ENCODE measurements at places on chromosomes 2 and 18. TPM values are rescaled to one million over a fixed set of nuclear protein-coding genes. Genes with fewer than 3 reads are reported as not detected.

TXNDC2 gene
- 0.21 TPM for total RNA-seq

PIEZO2 gene
- 3.9 TPM for total RNA-seq

SLC9A4 gene
- 23.5 TPM for total RNA-seq

KCNJ13 gene
- total RNA-seq, result 0.60 TPM

FARSB gene
- 34.2 TPM for total RNA-seq

C2orf80 gene
- not detected for total RNA-seq

HTR2B gene
- 0.44 TPM for total RNA-seq

DNA sequence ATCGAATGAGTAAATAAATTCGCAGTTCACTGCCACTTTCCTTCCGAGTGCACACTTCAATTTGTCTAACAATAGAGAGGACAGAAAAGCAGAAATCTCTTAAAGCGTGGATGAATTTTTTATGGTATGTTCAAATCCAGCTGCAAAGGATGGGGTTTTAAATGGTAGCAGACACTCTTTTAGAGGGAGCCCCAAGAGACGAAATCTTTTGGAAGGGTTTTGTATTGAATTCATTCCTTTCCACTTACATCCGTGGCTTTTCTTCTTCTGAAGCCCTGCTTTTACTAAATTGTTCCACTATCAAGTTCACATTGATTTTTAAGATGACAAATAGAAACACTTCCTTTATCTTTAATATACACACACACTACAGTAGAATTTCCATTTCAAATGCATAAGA lies 680.7 kb downstream of the NR4A2 start:
- DNase-seq, result no peak

GRCh38 chr18:62788111-62788510 lies 72.8 kb downstream of the PHLPP1 start:
- DNase-seq, result no peak

DNA sequence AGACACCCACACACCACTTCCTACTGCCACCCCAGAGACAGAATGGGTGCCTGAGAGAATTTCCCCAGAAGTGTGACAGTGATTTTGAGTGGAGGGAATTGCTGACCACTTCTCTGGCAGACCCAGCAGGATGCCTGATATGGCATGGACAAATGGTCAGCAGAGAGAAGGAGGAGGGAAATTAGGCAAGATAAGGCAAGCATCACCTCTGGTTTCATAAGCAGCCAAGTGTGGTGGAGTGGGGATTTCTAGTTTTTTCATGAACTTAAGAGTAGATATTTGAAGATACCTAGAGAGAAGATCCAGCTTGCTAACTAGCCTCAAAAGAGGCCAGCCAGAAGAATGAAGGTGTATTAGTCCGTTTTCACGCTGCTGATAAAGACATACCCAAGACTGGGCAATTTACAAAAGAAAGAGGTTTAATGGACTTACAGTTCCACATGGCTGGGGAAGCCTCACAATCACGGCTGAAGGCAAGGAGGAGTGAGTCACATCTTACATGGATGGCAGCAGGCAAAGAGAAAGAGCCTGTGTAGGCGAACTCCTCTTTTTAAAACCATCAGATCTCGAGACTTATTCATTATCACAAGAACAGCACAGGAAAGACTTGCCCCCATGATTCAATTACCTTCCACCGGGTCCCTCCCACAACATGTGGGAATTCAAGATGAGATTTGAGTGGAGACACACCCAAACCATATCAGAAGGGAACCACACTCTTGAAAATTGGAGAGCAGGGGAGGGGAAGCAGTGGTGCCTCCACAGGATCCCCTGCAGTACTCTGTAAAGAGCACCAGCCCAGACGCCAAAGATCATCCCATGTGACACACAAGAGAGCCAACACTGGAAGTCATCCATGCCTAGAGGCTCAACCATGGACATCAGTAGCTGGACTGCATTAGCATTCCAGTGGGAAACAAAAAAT lies 64.2 kb downstream of the RBM43 start:
- DNase-seq, result no peak

- no peak for DNase-seq
Measured at GRCh38 chr18:730692-731091, 18.3 kb upstream of the ENOSF1 start.

GRCh38 chr2:221517696-221518151 lies 54.4 kb downstream of the EPHA4 start:
- no peak for DNase-seq

GRCh38 chr2:158034198-158034866 lies 67.3 kb upstream of the UPP2 start:
- no peak for DNase-seq

GRCh38 chr2:22281033-22281432 lies 1103.9 kb upstream of the KLHL29 start:
- no peak for DNase-seq

GRCh38 chr2:67945940-67946339 lies 116.9 kb downstream of the C1D start:
- DNase-seq, result no peak

DNA sequence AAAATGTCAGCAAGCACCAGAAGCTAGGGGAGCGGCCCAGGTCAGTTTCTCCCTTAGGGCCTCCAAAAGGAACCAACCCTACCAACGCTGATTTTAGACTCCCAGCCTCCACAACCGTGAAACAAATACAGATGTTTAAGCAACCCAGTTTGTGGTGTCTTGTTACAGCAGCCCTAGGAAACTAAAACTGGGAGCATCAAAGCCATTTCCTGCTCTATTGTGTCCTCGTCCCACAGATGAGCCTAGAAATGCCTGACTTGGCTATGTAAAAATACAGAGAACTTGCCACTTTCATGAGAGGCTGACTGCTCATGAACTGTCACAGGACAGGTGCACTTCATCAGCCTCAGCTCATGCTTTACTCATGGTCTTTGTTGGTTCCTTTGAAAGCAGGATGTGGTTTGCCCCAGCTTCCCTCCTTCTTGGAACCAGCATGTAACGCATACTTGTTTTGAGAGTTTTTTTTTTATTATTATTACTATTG lies 97.6 kb upstream of the SLC39A10 start:
- no peak for DNase-seq

DNA sequence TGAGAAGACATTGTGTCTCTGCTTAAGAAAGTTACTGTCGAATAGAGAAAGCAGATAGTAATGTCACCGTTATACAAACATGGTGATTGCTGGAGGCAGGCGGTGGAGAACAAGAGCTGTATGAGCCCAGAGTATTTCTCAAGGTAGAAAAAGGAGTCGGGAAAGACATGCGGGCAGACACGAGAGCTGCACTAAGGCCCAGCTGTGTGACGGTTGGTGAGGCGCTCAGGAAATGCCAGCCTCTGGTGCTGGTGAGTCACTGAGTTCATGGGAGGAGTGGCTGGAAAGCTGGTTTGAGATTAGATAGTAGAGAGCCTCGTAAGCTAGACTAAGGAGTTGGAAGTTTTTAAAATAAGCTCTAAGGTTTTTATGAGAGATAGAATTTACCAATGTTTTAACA lies 390.9 kb upstream of the TRIB2 start:
- no peak for DNase-seq

DNA sequence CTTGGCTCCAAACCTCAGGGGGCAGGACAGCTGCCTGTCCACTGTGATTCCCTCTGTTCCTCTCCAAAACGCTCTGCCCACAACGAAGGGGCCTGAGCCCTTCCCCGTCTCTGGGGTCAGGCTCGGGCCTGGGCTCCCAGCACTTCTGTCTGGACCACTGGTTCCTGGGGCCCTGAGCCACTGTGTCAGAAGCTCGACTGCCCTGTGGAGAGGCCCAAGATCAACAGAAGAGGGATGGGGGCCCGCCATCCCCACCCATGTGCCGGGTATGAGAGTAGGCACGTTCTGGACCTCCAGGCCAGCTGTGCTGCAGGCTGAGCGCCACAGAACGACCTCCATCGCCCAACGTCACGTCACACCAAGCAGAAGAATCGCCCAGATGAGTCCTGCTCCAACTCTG lies 119.9 kb upstream of the HS6ST1 start:
- peak; percentile 36 for DNase-seq

- no peak for DNase-seq
Measured at GRCh38 chr2:181371782-181372645, 85.2 kb upstream of the ITGA4 start.

GRCh38 chr2:24214880-24215279 lies 40.0 kb downstream of the FAM228A start:
- DNase-seq, result no peak

DNA sequence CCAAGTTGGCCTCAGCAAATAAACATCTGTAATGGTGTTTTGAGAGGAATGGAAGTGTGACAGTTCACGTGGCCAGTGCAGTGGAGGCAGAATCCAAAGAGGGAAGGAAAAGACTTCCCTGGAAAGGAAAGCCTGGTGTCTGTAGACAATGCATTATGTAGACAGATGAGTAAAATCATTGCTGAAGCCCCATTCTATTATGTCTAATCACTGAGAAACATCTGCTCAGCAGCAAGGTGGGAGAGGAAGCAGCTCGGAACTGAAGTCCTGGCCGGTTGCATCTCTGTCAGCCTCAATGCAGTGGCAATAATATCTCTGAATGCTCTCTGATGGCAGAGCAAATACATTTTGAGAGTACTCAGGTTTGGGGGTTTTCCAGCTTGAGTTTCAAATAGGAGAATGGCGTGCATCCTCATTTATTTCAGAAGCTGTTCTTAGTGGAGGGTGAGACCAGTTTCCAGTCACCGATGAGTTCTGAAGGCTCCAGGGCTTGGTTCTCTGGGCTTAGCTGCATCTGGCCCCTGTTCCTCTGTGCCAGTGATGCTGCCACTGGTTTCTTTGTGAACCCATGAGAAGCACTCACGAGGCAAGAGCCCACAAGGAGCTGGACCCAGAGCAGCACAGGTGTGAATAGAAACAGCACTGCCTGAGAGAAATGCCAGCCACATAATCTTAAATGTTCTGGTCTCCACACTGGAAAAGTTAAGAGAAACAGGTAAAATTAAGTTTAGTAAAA lies 63.3 kb downstream of the RPIA start:
- DNase-seq, result no peak

DNA sequence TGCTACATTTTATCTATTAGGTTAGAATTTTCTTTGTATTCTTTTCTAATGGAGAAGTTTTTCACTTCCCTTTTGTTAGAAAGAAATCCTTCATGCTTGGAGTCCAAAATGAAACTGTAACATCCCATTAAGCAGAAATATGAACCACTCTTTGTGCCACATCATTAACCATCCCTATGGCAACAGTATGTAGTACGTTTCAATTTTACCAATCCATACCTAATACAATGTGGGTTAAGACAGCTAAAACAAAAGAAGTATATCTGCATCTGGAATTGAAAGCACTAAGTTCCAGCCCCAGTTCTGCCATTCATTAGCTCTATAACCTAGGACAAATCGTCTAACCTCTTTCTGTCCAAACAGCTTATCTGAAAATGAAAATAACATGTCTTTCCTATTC lies 409.2 kb upstream of the SPHKAP start:
- no peak for DNase-seq

- DNase-seq, result no peak
Measured at GRCh38 chr18:67363694-67364093, 152.8 kb downstream of the DSEL start.

DNA sequence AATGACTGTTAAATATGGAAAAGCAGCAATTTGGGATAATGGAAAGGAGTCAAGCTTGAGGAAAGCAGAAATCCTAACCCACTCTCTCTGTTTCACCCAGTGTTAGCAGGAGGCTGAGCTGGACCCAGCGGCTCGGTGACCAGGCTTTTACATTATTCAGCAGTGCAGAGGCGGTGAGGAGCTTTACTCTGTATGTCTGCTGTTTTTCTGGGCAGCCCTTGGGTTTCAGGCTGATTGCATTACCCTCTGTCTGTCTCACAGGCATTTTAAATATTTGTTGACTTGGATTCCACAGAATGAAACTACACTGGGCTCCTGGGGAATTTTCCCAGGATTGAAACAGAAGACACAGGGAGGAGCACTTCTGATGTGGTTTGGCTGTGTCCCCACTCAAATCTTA lies 368.0 kb downstream of the GALR1 start:
- no peak for DNase-seq

Data from ureter (tissue), 1 donor.